Right atrium auricular region (tissue), 2 donors: ENCODE measurements at places on chromosomes 1 and 21.

GRCh38 chr1:228512781-228513198, 25.6 kb downstream of the RNF187 start:
- DNase-seq = no peak

GRCh38 chr1:231274119-231274825, 33.3 kb downstream of the GNPAT start:
- DNase-seq = no peak

- no peak for DNase-seq
Observed at GRCh38 chr1:1958071-1958541, 39.0 kb upstream of the TMEM52 start.

GRCh38 chr1:53672785-53673184, 66.2 kb downstream of the GLIS1 start:
- DNase-seq = no peak

- no peak for DNase-seq
Observed at GRCh38 chr1:155236451-155236850, 18.8 kb downstream of the ENTREP3 start.

DNA sequence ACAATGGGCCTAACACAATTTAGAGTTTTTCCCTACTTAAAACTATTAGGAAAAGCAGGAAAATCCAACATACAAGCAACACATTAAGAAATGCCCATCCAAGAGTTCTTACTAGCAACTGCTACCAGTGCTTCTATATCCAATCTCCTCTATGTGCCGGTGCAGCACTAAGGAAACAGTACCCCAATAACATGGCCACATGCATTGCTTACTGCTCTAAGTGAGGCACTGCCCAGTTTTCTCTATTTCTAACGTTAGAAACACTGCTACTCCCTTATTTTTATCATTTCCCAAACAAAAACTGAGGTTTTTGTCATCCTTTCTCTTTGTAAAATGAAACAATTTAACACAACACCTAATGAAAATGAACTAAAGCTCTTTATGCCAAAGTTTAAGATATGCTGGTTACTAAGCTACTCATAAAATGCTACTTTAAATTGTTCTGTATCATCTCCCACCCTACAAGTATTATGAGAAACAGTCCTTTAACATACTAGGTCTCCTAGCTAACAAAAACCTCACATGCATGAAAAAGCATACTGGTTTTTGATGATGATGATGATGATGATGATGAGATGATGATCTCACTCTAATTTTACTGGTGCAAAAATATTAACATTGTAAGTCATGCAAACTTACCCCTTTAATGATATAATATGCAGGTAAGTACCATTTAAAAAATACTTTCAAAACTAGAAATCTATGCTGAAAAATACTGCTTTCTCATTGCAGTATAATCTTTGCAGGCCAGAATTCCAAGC, 90.7 kb upstream of the TTC39A start:
- DNase-seq = no peak
